Body of pancreas (tissue), 4 donors: ENCODE measurements at places on chromosomes 12 and 14. TPM values are rescaled to one million over a fixed set of nuclear protein-coding genes. Genes with fewer than 3 reads are reported as not detected.

The OR4K17 gene
- total RNA-seq = not detected

The RASSF9 gene
- 1.3 TPM for total RNA-seq

The ASCL1 gene
- not detected for total RNA-seq

The ZNF705A gene
- not detected for total RNA-seq

DNA sequence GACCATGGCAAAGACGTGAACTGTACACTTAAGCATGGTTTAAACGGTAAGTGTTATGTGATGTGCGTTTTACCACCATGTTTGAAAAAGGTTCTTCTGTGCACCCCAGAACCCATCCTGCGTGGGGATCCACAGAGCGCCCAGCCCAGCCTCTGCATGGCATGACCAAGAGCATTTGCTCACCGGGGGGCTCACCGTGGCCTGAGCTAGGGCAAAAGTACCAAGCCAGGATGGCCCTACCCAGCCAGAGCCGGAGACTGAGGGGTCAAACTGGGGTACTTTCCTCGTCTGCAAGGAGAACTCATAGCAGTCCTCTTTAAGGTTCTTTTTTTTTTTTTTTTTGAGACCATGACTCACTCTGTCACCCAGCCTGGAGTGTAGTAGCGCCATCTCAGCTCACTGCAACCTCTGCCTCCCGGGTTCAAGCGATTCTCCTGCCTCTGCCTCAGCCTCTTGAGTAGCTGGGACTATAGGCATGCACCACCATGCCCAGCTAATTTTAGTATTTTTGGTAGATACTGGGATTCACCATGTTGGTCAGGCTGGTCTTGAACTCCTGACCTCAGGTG is 16.4 kb upstream of the ANKRD9 start:
- DNase-seq = no peak

GRCh38 chr14:30921305-30921704 is 46.9 kb downstream of the COCH start:
- no peak for DNase-seq

DNA sequence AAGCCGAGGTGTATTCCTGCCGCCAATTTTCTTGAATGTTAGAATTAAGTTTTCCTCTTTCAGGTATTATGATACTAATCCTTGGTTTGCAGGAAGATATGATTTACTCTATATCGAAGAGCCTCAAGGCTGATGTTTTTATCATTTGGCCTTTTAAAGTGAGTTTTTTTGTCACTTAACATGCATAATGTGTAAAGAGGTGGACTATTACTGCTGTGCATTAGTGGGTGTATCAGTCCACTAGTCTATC is 11.1 kb upstream of the TMPO start:
- no peak for DNase-seq

DNA sequence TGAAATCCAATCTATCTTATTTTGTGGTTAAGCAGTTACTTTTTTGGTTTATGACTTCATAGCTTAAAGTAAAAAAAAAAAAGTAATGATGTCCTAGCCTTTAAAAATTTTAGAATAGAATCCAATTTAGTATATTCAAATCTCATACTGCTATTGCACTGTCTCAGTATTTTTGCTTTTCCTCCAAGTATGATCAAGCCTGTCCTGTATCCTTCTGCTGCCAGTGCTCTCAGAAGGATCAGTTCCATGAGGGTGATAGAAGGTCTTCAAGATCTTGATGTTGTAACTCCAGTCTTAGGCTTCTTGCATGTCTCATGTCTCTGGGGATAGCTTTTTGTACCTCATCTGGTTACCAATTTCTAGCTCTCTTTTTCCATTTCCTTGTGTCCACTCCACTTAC is 324.2 kb upstream of the FAR2 start:
- DNase-seq = no peak

GRCh38 chr14:28780843-28781820 is 14.5 kb downstream of the FOXG1 start:
- no peak for DNase-seq

DNA sequence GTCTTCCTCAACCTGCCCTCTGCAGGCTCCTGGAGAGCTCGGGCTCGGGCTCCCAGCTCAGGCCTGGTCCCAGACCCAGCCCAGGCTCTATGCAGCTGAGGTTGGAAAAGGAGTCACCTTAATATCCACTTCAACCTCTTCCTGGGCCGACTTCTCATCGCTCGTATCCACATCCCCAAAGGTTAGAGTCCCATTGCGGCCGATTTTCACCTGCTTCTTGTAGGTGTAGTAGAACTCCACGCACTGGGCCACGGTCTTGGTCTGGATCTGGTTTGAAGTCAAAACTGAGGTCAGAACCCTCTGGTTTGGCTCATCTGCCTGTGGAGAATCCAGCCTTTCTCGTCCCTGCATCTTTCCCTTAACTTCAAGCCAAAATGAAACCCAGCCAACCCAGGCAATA is 8.4 kb upstream of the PNMA1 start:
- DNase-seq = no peak

DNA sequence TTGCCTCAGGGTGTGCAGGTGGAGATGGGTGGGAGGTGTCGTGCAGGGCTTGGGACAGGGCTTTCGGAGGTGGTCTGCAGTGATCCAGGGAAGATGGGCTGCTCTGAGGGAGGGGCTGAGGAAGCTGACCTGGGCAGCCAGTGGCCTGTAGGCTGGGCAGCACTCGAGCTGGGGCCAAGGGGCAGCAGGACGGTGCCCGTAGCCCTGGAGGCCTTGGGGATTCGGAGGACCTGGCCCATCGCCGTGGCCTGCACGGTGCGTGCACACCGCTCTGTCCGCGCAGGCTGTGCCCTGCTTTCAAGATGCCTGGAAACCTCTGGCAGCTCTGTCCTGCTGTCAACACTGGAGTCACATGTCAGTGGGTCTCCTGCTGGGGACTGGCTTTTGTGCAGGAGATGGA is 9.1 kb downstream of the PACS2 start:
- DNase-seq = no peak

DNA sequence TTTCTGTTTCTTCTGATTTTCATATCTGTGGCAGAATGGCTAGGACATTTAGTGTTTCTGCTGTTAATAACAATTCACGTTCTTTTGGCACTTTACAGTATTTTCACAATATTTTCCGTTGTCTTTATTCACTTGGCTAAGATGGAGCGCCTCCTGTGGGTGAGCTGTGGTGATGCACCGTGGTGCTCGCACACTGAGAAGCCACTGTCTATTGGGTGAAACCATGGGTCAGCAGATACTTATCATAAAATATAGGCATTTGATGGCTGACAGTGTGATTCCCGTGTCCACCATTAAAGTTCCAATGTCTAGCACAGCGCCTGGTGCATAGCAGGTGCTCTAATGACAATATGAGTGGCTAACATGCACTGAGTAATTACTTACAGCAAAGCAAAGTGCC is 141.8 kb downstream of the VRK1 start:
- no peak for DNase-seq

DNA sequence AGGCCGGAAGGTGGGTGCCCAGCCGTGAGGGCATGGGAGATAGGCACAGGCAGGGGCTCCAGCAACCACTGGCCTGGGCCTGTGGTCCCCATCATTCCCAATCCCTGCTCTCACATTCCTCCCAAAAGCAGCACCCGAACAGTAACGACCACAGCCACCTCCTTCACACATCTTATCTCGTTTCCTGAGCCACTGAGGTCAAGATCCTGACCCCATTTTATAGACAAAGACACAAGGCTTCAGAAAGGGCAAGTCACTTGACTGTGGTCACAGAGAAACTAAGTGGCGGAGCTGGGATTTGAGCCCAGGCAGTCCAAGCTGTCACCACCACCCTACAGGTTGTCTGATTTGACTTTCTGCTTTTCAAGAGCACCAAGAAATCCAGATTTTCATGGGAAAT is 38.9 kb downstream of the DTX1 start:
- no peak for DNase-seq
